ENCODE measurements at places on chromosomes 1 and 21.
A peak's percentile ranks its signal among the peaks of the same experiment; 100 is the strongest.

DNA sequence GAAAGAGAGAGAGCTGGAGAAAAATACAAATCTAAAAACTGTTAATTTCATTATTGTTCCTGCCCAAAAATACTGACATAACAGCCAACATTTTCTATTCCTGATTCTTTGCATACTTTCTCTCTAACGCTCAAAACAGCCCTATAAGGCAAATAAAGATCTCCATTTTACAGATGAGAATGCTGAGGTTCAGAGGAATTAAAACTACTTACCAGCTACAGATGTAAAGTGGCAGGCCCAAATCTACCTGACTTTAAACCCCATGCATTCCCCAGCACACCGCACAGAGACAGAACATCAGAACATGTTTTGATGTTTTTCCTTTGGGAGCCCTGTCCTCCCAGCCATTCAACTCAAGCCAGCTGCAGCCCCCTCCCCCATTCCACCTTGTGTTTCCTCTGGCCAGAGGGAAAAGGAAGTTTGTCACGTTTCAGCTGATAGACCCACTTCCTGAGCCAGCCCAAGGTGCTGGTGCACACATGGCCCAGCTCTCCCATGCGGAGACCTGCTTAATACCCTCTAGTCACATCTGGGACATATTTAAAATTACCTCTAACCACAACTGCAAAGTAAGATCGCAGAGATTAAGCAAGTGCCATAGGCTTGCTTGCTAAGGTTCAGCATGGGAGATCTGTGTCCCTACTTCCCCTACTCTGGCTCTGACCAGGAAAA lies 133.1 kb upstream of the NFIA start:
- no peaks in the 10 kb centered on the region for H3K36me3 ChIP-seq
- no peak overlapping the region for H3K27ac ChIP-seq
- no peak overlapping the region for H3K4me3 ChIP-seq
- DNase-seq, result no peak

- DNase-seq, result no peak
- no peaks in the 10 kb centered on the region for H3K36me3 ChIP-seq
- H3K27ac ChIP-seq, result no peak overlapping the region
Measured at GRCh38 chr1:101452825-101453224, 216.0 kb downstream of the S1PR1 start.

GRCh38 chr21:32757804-32758203 lies 13.8 kb downstream of the PAXBP1 start:
- no peak overlapping the region for H3K4me3 ChIP-seq
- H3K4me1 ChIP-seq, result no peaks in the 10 kb centered on the region
- no peak overlapping the region for H3K27ac ChIP-seq
- peaks cover 75% of the 10 kb centered on the region for H3K36me3 ChIP-seq
- no peaks in the 10 kb centered on the region for H3K27me3 ChIP-seq

DNA sequence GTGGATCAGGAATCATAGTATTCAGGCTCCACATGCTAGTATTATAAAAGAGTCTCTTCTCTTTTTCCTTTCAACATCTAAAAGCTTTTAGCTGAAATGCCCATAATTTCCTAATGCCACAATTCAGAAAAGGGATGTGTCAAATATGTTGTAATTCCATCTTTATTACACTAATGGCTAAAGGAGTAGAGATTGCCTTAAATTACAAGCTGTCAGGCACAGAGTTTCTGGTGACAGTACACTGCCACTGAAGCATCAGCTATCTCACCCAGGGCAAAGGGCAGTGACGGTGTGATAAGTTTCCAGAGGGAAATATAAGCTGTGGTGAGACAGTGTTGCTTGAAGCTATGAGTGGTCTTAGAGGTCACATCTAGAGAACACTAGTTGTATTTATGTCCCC lies 581.1 kb downstream of the KCNT2 start:
- no peak overlapping the region for H3K27ac ChIP-seq
- no peak for DNase-seq
- no peaks in the 10 kb centered on the region for H3K27me3 ChIP-seq
- no peaks in the 10 kb centered on the region for H3K4me1 ChIP-seq
- H3K36me3 ChIP-seq, result no peaks in the 10 kb centered on the region

DNA sequence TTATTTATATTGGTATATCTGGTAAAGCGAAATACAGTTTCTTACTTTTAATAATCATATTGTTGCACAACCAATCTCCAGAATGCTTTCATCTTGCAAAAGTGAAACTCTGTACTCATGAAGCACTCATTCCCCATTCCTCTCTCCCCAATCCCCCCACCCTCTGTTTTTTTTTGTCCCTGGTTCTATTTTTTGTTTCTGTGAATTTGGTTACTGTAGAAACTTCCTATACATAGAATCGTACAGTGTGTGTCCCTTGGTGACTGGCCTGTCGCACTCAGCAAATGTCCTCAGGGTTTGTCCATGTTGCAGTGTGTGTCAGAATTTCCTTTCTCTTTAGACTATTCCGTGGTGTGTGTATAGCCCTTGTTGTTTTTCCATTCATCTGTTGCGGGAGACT lies 7.9 kb upstream of the NLRP3 start:
- H3K4me3 ChIP-seq, result peak overlapping the region; percentile 81
- H3K27me3 ChIP-seq, result no peaks in the 10 kb centered on the region
- peak overlapping the region; percentile 96 for H3K27ac ChIP-seq
- DNase-seq, result no peak
- H3K4me1 ChIP-seq, result peaks cover 37% of the 10 kb centered on the region

- no peak overlapping the region for H3K4me3 ChIP-seq
- no peaks in the 10 kb centered on the region for H3K36me3 ChIP-seq
- DNase-seq, result no peak
- H3K27me3 ChIP-seq, result no peaks in the 10 kb centered on the region
Measured at GRCh38 chr1:115280064-115280463, 58.0 kb downstream of the NGF start.

Data from central memory CD8-positive, alpha-beta T cell (primary cell).